Kidney glomerular epithelial cell (primary cell): ENCODE measurements at places on chromosomes 5 and 9.

GRCh38 chr9:31355965-31356364 lies 1028.5 kb upstream of the ACO1 start:
- no peak for DNase-seq

- peak; percentile 16 for DNase-seq
Measured at GRCh38 chr9:99140685-99141314, 35.9 kb downstream of the TGFBR1 start.

DNA sequence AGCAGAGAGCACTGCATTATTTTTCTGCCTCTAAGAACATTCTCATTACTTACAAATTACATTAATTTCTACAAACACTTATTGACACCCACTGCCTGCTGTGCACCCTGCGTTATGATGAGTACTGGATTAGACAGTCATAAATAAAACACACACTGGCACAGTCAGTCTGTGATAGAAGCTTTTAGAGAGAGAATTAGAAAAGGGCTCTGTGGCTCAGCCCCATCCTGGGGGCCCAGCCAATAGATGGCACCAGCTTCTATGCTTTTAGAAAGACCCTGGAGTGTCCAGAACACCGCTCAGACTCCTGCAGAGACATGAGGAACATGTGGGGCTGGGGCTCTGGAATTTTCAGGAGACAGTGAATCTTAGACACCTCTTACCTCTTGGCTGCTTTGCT lies 61.0 kb upstream of the RAPGEF1 start:
- no peak for DNase-seq

GRCh38 chr5:173458828-173459609 lies 130.8 kb upstream of the STC2 start:
- no peak for DNase-seq

DNA sequence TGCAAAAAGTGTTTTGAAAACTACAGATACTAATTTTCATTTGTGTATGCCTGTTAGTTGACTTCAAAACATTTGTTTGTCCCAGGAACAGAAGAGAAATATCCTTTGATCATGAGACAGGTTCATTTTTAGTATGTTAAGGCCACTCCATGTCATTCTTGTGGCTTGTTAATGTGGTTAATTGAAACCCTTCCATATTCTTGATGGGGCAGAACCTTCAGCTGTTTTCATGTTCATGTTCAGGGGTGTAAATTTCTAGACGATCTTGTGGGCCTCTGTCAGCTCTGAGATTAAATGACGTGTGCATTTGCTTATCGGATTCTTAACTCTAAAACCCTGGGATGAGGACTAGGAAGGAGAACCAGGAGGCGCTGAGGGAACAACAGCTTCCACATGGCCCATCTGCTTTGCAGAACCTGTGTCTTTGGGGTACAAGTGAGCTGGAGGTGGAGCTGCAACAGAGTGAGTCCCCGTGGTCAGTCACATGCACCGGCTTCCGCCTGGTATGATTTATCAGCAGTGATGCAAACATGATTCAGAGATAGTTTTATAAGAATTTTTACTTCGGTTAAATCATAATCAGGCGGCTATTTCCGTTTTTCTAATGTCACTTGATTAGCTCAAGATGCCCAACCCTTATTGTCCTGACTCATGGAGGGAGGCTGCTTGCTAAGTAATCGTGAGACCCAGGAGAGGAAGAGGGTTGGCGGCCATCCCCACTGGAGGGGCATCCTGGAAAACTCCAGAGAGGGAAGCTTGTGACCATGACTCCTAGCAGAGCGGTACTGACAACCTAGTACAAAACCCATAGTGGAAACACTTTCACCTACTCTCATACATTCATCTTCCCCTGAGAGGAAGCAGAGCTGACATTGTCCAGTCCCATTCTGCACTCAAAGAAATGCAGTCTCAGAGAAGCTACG lies 138.4 kb downstream of the C9orf152 start:
- no peak for DNase-seq

DNA sequence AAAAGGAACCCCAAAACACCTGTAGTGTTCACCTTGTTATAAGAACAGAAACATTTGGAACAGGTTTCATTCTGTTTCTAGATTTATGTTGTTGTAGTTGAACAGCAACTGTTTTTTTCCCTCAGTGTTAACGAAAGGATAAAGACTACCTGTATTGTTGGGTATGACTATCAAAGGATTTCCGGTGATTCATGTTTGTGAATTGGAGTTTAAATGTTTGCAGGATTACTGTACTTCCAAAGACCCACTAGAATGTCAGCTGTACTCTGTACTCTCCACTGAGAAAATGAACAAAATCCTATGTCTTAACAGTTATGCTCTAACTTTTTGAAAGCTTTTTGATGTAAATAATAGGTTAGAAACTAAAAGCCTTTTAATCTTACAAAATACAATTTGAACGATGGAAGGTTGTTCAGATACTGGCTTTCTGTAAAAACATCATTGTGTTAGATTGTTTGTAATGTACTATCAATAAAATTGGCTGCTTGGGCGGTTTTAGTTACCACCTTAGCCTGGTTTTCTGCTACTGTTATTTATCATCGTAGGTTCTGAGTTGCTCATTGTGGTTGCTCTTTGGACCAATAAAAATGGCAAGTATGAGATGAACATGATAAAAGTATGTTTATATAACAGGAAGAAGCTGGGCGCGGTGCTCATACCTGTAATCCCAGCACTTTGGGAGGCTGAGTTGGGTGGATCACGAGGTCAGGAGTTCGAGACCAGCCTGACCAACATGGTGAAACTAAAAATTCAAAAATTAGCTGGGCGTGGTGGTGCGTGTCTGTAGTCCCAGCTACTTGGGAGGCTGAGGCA lies 44.1 kb downstream of the DCP2 start:
- DNase-seq, result peak; percentile 43
